Stomach (tissue), 19 donors: ENCODE measurements at places on chromosomes 4 and X. TPM values are rescaled to one million over a fixed set of nuclear protein-coding genes. Genes with fewer than 3 reads are reported as not detected.

Gene MID1
- 15.4 TPM for total RNA-seq

Gene NLRP2B
- not detected for total RNA-seq

Gene GLRA3
- not detected for total RNA-seq

Gene HMX1
- total RNA-seq = not detected

Gene FHDC1
- total RNA-seq = 9.9 TPM

Gene TRAPPC2
- 9.0 TPM for total RNA-seq

Gene SOWAHD
- total RNA-seq = 33.6 TPM

Gene CITED1
- total RNA-seq = not detected

Gene NSUN7
- total RNA-seq = 14.3 TPM

Gene CCNA2
- not detected for total RNA-seq

Gene GPR82
- under 0.01 TPM for total RNA-seq

Gene SCOC
- total RNA-seq = 28.4 TPM

Gene SPANXD
- not detected for total RNA-seq

Gene TMEM187
- total RNA-seq = 4.6 TPM

Gene SGCB
- 2.9 TPM for total RNA-seq

Gene ANKRD50
- total RNA-seq = 51.2 TPM

Gene ASB5
- total RNA-seq = 2.3 TPM

Gene HTR2C
- total RNA-seq = not detected

Gene FGF5
- not detected for total RNA-seq
